ENCODE measurements at places on chromosomes 3 and 15.

- no peak for DNase-seq
These were observed 10.8 kb downstream of the TIPARP start for GRCh38 chr3:156685198-156685597.

GRCh38 chr15:73212424-73212823 lies 156.3 kb downstream of the HCN4 start:
- DNase-seq: no peak

DNA sequence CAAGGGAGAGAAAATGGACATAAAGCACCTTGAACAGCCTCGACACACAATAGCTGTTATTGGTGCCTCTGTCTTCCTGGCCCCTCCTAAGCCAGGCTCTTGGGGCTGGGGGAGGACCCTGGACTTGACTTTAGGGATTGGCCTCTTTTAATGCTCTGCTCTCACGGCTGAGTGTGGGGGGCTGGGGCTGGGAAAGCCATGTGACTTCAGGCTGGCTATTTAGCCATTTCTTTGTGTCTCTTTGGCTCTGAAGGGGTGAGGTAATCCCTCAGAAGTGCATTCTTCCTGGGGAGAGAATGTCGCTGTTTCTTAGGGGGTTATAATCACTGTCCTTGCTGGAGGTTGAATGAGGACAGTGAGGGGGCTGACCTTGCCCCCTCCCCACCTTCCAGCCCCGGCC lies 26.2 kb downstream of the MAGEF1 start:
- no peak for DNase-seq

DNA sequence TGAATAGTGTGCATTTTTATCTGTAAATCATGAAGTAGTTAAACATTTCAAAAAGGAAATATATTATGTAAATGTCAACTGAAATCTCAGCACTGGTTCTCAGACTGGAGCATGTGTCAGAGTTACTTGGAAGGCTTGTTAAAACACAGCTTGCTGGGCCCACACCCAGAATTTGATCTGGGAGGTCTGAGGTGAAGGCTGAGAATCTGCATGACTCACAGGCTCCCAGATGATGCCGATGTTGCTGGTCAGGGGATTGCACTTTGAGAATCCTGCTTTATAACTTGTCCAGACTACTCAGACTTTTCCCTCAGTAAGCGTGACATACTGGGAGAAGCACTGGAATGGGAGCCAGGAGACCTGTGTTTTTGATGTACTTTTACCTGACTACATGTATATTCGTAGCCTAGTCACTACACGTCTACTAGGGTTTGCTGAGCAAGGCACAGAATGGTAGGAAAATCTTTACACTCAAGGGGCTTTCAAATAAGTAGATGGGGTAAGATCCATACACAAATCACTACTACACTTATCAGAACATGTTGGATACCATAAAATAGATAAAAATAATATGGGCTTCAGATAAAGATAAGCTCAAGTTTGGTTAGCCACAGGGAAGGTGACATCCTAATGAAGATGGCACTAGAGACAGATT lies 77.1 kb upstream of the MEX3B start:
- DNase-seq: peak; percentile 95

DNA sequence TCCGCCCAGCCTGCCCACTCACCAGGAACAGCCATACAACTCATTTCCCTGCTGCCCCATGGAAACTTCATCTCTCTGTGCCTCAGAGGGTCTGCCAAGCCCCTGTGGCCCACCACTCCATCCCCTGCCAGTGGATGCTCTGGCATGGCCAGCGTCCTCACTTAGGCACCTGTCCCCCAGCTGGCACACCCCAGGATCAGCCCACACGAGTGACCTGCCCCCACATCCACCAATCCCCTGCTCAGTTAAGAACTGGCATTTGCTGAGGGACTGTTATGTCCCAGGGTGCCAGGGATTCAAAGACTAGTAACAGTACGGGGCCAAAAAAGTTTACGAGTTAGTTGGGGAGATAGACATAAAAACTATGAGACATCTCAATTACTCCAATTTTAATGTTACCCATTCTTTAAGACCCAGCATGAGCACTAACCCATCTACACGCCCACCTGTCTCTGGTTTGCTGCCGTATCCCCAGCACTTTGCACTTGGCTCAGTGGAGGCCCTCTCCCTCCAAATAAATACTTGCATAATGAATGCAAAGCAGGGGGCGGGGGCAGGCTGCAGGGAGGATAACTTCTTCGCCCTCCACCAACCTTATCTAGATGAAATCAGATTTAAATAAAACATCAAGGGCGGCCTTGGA lies 11.6 kb upstream of the BAHD1 start:
- DNase-seq: no peak

DNA sequence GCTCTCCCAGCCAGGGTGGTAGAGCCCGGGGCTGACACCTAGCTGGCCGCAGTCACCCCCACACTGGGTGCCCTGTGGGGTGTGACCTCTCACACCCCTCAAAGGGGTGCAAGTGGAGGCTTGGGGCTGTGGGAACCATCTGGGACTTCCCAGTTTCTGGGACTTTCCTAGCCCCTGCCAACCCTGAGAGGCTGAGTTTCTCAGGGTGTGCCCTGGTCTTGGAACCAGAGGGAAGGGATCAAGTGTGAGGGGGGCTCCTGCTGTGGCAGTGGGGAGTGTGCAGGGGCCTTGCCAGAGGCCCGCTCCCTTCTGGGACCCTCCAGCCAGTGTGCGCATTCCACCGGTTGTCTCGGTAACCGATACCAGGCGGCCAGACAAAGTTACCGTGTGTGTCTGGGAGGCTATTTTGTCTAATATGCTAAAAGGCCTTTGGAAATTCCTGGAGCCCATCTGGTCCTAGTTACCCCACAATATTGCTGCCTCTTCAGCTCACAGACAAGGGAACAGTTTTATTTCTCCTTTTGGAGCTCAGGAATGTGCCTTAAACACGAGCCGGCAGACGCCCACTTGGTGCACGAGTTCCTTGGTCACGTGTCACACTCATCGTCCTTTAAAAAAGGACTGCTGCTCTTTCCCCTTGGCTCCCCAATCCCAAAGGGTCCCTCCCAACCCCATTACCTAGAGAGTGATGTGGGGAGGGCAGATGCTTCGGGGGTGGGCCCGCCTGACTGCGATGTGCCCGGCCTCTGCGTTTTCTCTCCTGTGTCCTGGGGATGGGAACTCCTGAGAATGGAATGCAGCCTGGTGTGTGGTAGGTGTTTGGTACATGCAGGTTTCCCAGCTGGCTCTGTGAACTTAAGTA lies 33.2 kb downstream of the HDAC11 start:
- peak; percentile 91 for DNase-seq

- no peak for DNase-seq
These were observed 58.3 kb upstream of the TRPM1 start for GRCh38 chr15:31159837-31160236.

DNA sequence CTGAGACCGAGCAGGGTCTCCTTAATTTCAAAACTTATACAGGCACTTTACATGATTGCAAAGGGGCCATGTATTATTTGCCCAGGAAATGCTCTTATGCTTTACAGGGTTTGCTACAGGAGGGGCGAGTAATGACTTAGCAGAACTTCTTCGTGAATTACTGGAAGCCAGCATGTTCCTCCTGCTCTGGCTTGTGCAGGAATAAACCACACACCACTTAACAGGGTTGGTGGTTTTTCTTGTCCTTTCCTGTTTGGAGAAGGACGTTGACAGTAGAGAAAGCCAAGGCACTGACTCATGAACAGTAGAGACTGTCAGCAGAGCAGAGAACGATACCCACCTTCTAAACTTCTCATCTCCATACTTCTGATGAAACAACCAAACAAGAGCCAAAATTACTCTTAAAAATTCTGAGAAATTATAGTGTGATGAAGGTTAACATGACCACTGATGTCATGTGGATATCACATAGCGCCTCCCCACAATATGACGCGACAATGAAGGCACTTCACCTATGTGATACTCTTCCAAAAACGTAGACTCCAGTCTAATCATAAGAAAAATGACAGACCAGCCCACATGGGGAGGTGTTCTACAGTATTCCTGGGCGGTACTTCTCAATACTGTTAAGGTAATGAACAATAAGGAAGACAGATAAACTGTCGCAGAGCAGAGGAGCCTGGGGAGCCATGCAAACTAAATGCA lies 24.7 kb upstream of the MCTP2 start:
- peak; percentile 73 for DNase-seq

GRCh38 chr3:8509961-8510360 lies 8.3 kb downstream of the LMCD1 start:
- DNase-seq: peak; percentile 69

DNA sequence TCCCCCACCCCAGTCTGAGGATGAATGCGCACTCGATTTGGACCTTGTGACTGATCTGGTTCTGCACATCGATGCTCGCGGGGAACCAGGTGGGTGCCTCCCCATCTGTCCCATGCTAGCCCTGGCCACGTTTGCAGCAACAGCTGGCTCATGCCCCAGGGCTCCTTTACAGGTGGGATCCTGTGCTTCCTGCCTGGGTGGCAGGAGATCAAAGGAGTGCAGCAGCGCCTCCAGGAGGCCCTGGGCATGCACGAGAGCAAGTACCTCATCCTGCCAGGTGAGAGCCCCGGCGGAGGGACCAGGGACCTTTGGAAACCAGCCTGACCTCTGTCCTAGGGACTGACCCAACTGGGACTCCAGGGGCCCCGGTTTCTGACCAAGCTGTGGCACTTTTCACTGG lies 44.3 kb downstream of the DHX30 start:
- DNase-seq: no peak
